ENCODE measurements at places on chromosomes 7 and 10.

DNA sequence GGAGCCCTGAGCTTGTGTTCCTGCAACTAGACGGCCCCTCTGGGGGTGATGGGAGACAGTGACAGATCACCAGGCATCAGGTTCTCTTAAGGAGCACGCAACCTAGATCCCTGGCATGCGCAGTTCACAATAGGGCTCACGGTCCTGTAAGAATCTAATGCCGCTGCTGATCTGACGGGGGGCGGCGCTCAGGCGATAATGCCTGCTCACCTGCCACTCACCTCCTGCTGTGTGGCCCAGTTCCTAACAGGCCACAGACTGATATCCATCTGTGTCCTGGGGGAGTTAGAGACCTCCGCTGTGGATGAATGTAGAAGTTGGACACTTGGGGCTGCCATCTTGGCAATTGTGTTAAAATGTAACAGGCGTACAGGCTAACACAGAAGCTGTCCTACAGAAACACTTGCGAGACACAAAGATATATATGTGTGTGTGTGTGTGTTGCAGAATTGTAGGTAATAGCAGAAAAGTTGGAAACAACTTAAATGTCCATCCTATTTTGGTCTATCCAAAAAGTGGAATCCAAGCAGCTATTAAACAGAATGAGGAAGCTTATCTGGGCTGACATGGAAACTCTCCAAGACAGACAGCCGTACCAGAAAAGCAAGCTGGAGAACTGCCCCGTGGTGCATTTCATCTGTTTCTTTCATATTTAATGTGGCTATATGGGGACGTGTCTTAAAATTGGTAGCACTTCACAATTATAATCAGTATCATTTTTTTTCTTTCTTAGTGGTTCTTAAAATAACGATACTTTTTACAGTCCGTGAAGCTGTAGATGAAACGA lies 82.8 kb downstream of the MKI67 start:
- no peak for DNase-seq

DNA sequence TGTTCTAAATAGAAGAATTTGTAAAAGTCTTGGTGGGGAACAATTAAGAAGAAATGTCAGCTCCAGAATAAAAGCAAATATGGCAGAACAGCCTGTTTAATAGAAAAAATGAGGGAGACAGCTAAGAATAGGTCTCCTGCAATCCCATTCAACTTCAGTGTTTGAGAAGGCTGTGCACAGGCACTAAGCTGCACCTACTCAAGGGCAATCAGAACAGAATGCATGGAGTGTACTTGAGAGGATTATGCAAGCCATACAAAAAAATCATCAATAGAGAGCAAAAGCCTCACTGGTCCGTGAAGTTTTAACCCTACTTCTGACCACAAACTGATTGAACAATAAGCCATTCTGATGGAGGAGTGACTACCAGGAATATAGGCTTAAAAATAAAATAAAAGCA lies 690.7 kb upstream of the PCDH15 start:
- DNase-seq = no peak

DNA sequence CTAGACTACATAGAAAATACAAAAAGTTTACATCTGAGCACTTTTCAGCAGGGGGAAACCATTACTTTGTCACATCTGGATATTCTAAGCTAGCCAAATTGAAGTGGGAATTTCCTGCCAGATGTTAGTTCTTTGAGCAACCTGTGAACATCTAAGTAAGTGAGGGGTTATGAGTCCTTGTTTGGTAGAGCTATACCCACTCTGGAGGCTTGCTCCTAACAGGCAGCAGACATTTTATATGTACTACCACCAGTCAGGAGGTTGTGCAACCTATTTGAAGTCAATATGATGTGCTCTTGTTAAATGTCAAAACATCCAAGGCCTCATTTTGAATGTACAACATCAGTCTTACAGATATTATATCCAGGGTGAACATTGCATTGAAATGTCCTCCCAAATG lies 143.3 kb upstream of the KAT6B start:
- no peak for DNase-seq

- DNase-seq = no peak
These were observed 261.0 kb upstream of the KLF6 start for GRCh38 chr10:4046030-4046429.

GRCh38 chr7:36810032-36810431 lies 85.7 kb upstream of the AOAH start:
- DNase-seq = no peak
